NCI-H524 (cell line): ENCODE measurements at places on chromosomes 7 and 10.

- DNase-seq, result no peak
Measured at GRCh38 chr10:24449321-24449740, 240.4 kb downstream of the KIAA1217 start.

- DNase-seq, result no peak
Measured at GRCh38 chr10:115046686-115047236, 46.4 kb upstream of the ATRNL1 start.

DNA sequence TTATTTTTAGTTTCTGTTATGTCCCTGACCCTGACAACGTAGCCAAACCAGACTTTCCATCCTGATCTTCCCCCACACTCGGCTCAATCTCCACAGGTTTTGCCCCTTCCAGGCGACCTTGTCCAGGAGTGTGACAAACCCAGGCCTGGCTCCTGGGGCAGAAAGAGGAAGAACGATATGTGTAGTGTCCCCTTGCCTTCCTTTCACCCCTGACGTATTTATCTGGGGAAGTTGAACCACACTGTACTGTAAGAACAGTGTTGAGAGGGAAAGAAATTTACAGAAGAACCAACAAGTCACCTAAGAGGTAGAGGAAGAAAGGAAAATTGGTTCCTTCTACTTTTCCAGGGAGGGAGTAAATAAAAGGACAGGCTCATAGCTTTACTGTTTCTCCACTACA is 158.0 kb downstream of the VTI1A start:
- no peak for DNase-seq

DNA sequence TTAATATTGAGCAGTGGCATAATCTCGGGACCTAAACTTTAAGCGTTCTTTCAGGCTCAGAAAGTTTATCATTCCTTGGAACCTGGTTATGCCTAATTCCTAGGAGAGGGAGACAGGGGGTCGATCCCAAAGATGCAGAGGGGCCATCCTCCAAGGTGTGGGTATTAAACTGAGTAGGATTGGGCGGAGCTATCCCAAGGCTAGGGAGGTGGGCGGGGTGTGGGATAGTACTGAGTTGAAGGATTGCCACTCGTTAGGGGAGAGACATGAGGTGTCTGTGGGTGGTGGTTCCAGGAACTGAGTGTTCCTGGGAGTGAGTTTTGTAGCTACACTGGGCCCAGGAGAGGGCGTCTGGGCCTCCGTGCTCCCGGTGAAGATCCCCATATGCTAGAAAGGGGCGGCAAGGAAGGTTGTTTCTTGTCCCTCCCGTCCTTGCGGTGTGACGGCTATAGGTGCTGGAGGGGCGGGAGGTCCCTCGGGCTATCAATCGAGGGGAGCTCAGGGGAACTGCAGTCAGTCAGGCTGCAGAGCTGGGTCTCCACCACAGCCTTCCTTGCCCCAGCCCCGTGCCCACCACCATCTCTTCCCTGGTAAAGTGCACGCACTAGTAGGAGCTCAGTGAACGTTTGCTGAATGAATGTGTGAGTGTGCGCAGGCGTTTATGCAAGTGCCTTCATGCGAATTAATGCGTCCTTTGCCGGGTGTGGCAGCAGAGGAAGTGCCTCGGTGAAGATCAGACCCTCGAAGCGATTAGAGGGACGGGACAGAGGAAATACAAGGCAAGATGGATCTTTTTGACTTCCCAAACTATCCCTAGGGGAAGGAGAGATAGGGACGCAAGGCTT is 3.0 kb upstream of the HMX2 start:
- DNase-seq, result no peak

GRCh38 chr7:4667776-4668509 is 14.2 kb upstream of the FOXK1 start:
- DNase-seq, result no peak

- no peak for DNase-seq
Measured at GRCh38 chr10:122327237-122328206, 47.0 kb upstream of the PLEKHA1 start.

GRCh38 chr7:78099715-78100394 is 301.3 kb downstream of the PHTF2 start:
- DNase-seq, result no peak

GRCh38 chr10:24551161-24551560 is 172.5 kb downstream of the ARHGAP21 start:
- DNase-seq, result no peak

GRCh38 chr10:121438333-121438732 is 159.9 kb downstream of the FGFR2 start:
- no peak for DNase-seq
